ENCODE measurements at places on chromosomes 1 and 21. TPM values are rescaled to one million over a fixed set of nuclear protein-coding genes. Genes with fewer than 3 reads are reported as not detected.

DNA sequence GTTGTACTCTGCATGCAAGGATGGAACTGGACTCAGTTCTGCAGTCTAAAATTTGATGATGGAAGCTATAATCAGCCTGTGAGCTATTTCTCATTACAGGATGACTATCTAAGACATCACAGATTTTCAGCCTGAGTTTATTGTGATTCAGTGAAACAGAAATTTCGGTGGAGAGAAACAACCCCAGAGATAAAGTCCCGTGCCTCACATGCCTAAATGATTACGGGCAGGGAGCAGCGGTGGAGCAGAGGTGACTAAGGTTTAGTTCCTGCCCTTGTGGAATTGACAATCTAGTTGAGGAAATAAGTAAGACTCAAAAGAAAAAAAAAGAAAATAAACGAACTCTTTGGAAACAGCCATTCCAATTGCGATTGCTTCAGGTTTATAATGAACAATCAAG lies 96.9 kb downstream of the GRIK3 start:
- DNase-seq, result no peak
- H3K27me3 ChIP-seq, result no peaks in the 10 kb centered on the region
- H3K4me1 ChIP-seq, result no peaks in the 10 kb centered on the region
- H3K36me3 ChIP-seq, result no peaks in the 10 kb centered on the region
- H3K27ac ChIP-seq, result no peak overlapping the region

The LZIC gene
- 25.7 TPM for total RNA-seq

GRCh38 chr1:92424381-92424780 lies 62.3 kb downstream of the GFI1 start:
- no peaks in the 10 kb centered on the region for H3K4me1 ChIP-seq
- H3K27ac ChIP-seq, result no peak overlapping the region
- no peak for DNase-seq
- H3K4me3 ChIP-seq, result no peak overlapping the region
- H3K27me3 ChIP-seq, result peaks cover 2% of the 10 kb centered on the region

The AVPR1B gene
- total RNA-seq, result not detected

All from activated CD4-positive, alpha-beta T cell treated with anti-CD3 and anti-CD28 coated beads, Interleukin-2, amount 10 ng/mL, durations not matched to agents 7 days and 5 days (primary cell).